ENCODE measurements at places on chromosomes 13 and 19.
A peak's percentile ranks its signal among the peaks of the same experiment; 100 is the strongest.

DNA sequence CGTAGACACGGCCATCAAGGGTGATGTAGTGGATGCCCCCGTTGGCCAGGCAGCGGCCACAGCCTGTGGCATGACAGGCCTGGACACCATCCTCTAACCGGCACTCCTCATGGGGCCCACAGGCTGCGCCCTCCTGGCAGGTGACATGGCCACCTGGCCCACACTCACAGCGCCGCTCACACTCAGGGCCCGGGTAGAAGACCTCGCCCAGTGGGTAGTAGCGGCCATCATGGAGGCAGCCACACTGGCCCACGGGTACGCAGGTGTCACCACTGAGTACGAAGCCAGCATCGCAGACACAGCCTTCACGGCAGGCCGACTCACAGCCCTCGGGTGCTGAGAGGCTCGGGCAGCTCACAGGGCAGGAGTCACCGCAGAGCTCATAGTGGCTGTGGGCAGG, 27.2 kb upstream of the FBL start:
- DNase-seq: no peak

DNA sequence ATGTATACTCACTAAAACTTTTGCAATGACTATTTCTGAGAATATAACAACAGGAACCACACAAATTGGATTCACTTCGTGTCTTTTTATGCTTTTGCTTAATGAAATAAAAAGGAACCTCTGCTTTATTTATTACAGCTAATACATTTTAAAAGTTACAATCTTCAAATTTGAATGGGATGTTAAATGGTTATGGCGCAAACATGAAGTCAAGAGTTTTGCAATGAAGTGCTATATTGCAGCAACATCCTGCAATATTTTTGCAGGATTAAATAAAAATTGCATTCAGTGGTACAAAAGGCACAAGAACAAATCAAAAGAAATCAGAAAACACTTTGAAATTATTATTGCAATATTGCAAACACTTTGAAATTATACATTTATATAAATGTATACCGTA, 1519.0 kb upstream of the MIR17HG start:
- DNase-seq: no peak

GRCh38 chr19:58409010-58409790, 751 bp downstream of the ZNF584 start:
- peak; percentile 21 for DNase-seq

- DNase-seq: peak; percentile 97
These were observed 571 bp downstream of the ZNF653 start for GRCh38 chr19:11505032-11505503.

GRCh38 chr13:70995338-70995737, 871.7 kb downstream of the DACH1 start:
- DNase-seq: no peak

DNA sequence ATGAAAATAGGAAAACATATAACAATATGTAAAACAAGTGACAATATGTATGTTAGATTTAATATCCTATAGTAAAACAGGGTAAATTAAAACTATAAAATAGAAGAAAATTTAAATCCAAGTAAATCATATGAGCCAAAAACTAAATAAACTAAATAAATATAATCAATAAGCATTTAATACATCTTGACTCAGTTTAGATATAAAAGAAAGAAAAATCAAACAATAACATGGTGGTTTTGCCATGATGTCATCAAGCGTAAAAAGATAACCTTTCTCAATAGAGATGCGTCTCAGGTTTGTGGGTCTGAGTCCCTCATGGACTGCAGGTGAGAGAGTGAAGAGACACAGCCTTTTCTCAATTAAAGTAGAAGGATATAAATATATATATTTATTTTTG, 26.6 kb upstream of the ZNF331 start:
- no peak for DNase-seq

DNA sequence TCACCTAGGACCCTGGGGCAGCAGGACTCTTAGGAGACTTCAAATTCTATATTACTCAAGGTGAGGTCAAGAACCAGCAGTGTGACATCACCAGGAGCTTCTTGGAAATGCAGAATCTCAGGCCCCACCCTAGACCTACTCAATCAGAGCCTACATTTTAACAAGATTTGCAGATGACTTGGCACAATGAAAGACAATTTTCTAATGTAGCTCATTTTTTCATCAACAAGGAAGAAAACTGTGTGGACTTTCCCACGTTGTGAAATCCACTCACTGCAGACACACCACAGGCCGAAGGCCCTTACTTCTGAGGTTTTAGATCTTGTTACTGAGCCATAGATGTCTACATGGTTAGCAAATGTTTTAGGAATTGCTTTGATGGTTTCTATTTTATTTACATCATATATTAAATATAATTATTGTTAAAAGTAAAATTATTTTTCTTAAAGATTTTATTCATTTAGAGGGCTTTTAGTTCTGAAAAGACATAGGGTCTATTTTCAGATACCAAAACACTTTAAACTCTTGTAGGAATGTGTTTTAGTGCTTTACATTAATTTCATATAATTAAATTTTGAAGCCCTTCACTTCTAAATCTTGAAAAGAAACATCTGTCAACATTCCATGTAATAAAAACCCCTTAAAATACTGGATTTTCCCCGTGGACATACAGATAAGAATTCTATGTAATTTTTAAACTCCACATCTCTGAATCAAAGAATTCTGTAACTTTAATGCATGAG, 18.5 kb upstream of the STARD13 start:
- no peak for DNase-seq

- DNase-seq: no peak
These were observed 346.1 kb downstream of the IRS2 start for GRCh38 chr13:109440320-109440719.
